HuH-7 (cell line): ENCODE measurements at places on chromosomes 2 and 18.

- DNase-seq = no peak
These were observed 27.2 kb downstream of the RNF152 start for GRCh38 chr18:61865466-61866175.

DNA sequence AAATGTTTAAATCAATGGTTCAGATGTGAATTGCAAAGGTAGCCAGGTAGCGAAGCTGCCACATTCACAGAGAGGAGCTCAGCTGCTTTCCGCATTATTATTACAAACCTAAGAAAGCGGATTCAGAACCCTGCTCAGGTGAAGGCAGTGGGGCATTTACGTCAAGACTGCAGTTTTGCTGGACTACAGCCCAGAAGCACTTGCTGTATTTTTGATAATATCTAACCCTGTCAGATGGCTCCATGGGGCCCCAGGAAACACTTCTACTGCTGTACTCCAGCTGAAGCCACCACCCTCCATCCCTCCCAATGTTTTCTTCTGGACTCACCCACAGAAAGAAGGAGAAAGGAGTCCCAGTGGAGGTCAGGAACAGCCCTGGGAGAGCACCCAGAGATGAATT, 96.9 kb downstream of the TPO start:
- DNase-seq = no peak

GRCh38 chr18:845152-845819, 33.2 kb upstream of the YES1 start:
- DNase-seq = no peak

DNA sequence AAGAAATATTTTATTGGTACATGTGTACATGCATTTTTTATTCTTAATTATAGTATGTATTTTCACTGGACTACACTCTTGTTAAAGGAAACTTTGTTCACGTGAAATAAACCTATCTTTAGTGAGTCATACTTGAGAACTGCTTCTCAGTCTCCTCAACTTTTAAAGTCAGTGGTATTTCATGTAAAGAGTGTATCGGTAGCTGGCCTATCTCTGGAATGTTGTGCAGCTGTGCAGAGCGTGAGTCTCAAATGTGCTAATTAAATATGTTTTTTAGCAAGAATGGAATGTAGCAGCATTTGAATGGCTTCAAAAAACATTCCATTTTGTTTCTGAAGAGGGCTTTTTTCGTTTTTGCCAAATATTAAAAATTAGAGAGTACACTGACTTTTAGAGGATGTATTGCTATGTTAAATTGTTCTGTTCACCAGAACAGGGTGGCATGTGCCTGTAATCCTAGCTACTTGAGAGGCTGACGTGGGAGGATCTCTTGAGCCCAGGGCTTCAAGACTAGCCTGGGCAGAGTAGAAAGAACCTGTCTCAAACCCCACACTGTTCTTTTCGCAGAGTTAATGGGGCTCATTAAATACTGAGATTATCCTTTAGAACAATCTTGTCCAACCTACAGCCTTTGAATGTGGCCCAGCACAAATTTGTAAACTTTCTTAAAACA, 14.3 kb downstream of the SPTBN1 start:
- no peak for DNase-seq

DNA sequence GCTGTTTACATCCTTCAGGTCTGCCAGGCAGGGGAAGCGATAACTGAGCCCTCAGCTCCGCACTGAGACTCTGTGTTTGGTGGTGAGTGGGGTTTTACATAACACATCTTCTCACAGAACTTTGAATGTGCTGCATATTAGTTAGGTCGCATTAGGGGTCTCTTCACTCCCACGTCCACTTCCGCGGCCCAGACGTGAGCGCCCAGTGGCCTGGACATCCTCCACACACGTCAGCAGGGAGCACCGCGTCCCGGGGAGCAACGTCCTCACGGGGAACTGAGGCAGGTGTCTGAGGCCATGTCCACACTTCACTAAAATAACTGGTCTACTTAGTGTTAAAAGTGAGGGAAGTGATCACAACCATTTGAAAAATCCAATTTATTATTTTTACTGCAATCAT, 100.4 kb upstream of the SATB2 start:
- DNase-seq = no peak

DNA sequence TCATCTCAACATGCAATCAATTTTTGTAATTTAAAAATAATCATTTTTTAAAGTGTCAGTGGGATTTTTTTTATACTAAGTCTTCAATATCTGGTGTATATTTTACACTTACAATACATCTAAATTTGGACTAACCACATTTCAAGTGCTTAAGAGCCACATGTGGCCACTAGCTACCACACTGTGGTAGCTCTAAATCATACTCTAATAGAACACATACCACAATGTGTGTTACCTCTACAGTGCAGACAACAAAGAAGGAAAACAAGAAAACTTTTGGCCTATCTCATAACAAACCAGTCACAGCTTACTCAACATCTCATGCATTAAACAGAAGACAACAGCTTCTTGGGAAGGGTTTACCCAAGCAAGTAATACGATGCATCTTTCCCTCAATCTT, 24.5 kb downstream of the PIAS2 start:
- no peak for DNase-seq

DNA sequence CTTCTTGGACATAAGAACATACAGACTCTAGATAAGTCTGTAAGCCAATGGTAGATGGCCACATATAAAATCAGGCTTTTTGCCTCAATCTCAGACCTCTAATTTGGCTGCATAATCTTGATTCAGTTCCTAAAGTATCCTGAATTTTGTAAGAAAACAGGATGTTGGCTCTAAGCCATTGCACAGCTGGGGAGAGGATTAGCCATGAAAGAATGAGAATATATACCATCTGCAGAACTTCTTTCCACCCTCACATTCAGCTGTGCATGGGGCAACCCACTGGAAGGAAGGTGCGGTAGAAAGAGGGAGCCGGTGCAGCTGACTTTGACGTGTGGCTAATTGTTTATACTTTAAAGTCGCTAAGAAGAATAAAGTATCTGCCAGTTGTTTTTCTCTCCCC, 1061.6 kb upstream of the FAM98A start:
- DNase-seq = no peak

- no peak for DNase-seq
These were observed 36.3 kb downstream of the RTP5 start for GRCh38 chr2:241905716-241906377.

DNA sequence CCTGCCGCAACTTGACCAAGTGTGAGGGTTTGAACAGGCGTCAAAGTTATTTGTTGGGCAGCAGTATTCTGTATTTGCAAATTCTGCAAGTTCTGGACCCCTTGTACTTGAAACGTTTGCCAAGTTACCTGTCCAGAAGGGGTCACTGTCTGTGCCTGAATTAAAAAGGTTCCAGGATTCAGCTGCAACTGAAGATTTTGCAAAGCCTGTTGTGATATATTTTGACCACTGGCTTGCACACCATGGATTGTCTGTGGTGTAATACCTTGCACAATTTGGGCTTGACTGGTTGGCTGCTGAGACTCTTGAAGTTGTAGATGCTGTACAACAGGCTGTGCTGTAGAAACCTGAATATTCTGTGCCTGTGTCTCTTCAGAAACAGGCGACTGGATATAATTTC, 10.2 kb downstream of the SP3 start:
- no peak for DNase-seq

- no peak for DNase-seq
These were observed 13.5 kb downstream of the MCM6 start for GRCh38 chr2:135862718-135863117.

GRCh38 chr2:71082402-71083252, 14.2 kb downstream of the NAGK start:
- DNase-seq = no peak

DNA sequence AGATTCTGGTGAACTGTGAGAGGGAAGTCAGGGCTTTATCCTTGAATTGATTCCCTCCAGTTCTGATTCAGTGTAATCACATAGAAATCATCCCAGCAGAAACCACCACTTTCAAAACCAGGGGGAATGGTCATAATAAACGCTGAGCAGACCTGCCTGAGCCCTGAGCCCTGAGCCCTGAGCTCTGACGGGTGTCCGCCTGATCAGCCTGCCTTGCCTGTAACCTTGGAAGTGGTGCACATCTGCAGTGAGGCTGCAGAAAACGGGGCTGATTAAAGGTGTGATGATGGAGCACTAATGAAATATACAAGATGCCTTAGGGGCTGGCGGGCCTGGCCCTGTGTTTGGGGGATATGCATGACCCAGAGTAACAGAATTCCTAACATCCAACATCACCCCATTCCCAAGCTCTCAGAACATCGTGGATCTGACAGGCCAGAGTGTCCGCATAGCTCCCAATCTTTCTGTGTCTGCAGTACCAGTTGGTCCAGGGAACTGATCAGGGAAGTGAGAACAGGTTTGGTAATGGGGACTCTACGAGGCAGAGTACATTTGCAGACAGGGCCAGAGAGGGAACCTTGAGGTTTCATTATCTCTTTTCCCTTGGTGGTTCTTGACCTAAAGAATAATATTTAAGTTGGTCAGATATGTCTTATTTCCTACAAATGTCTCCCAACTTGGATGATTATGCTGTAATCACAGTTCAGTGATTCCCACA, 37.8 kb downstream of the KCTD18 start:
- no peak for DNase-seq

GRCh38 chr2:187541086-187542085, 12.8 kb downstream of the TFPI start:
- DNase-seq = no peak

- DNase-seq = no peak
These were observed 38.1 kb downstream of the SMAD4 start for GRCh38 chr18:51068105-51068504.

- DNase-seq = no peak
These were observed 317.2 kb upstream of the CDH2 start for GRCh38 chr18:28494151-28494550.
